D341Med (cell line): ENCODE measurements at places on chromosomes 6 and 20.

DNA sequence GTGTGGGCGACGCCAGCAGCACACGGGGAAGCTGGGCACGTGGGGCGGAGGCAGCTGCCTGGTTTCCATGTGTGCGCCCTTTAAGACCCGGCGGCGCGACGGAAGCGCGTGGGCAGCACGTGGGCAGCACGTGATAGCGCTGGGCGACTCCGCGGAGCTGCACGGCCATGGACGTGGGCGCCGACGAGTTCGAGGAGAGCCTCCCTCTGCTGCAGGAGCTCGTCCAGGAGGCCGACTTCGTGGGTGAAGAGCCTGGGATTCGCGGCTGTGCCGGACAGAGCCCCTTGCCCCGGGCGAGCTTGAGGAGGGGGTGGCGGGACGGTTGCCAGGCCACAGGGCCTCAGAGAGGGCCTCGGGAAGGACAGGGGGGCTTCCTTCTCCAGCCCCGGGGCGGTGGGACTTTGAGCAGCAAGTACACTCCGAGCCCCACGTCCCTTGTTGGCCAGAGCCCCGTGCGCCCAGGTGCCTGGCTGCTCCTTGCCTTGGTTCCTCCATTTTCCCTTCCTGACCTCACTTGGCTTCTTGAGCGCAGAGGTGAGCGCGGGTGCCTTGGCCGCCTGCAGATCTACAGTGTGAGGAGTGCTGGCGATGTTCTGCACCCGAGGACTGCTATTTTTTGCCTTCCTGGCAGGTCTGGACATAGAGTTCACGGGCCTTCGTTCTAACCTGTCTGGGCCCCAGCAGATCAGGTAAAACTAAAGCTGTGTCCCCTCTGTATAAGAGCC lies at the start of gene PNLDC1:
TSS of gene PNLDC1 (plus strand) at position 136 of the 725 bp plus-strand sequence. CDS start at position 168, 32 bp downstream.
- no peak for DNase-seq

GRCh38 chr6:158868122-158868480 lies 48.9 kb upstream of the EZR start:
- DNase-seq, result no peak

GRCh38 chr6:38024908-38025307 lies 205.4 kb downstream of the ZFAND3 start:
- DNase-seq, result no peak

- no peak for DNase-seq
These were observed 81.2 kb upstream of the CCN6 start for GRCh38 chr6:111972745-111973117.

GRCh38 chr20:49978685-49979029 lies 4.1 kb upstream of the SNAI1 start:
- DNase-seq, result no peak

DNA sequence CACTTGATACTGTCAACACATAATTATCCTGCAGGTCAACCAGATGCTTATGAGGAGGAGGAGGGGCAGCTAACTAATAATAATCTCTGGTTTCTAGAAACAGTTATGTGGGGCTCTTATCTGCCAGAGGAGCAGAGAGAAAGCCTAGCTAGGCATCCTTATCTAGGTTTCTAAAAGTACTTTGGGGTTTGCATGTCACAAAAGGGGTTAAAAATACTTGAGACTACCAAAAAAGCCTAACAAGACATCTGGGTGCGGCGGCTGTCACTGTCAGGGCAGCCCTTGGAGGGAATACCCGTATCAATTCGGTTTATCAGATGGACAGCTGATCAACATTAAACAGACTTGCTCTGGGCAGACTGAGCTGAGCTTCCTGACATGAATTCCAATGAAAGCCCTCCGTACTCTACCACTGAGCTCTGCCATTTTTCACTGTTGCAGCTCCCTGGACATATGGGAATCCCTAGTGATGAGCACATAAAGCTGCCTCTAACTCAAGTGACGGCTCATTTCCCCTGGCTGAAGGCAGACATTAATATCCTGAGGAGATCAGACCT lies 166.6 kb downstream of the PDSS2 start:
- no peak for DNase-seq

DNA sequence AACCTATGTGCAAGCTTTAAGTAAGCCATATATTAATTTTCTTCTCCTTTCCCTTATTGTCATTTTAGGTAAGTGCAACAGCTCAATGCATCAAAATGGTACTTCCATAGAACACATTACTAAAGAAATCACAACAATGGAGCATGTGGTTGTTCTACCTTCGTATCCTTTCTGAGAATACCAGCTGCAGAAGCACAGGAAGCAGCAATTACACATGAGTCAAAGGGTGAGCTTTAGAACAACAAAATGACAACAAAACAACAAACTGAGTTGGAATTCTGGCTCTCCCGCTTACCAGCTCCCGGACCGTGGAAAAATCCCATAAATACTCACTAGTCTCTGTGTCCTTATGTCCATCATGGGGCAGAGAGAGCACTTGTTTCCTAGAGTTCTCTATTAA lies 108.9 kb downstream of the BCAS1 start:
- DNase-seq, result no peak

DNA sequence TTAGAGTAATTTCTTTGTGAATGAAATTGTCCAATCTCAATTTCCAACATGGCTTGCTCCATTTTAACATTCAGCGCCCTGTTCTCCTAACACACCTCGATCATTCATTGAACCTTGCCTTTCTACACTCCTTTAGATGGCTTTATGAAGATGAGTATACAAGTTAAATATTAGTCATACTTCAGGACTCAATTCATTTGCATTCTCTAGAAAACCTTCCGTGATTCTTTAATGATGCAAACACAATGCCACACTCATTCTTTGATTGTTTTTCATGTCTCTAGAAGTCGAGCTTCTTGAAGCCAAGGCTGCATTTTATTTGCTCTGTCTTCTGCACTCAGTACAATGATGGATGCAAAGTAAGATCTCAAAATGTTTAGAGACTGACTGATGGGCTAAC lies 641.2 kb downstream of the DOK5 start:
- DNase-seq, result no peak

- no peak for DNase-seq
These were observed 254.4 kb upstream of the KCNQ5 start for GRCh38 chr6:72367439-72367838.

DNA sequence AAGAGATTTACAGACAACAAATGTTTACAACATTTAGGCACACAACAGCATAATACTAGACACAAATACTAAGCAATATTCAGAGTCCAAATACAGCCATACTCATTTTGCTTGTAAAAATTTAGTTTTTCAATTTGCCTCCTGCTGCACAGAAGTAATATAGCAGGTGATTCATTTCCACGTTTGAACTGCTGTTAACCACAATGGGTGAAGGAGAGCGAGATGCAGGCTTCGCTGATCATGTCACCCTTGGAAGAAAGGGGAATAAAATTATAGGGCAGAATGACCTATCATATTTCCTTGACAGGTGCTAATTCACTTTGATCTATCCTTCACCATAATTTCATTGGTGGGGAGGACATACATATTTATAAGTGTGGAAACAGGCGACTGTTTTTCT lies 643.8 kb upstream of the AGPAT4 start:
- DNase-seq, result no peak

GRCh38 chr6:46420921-46421638 lies 70.2 kb downstream of the RCAN2 start:
- no peak for DNase-seq

DNA sequence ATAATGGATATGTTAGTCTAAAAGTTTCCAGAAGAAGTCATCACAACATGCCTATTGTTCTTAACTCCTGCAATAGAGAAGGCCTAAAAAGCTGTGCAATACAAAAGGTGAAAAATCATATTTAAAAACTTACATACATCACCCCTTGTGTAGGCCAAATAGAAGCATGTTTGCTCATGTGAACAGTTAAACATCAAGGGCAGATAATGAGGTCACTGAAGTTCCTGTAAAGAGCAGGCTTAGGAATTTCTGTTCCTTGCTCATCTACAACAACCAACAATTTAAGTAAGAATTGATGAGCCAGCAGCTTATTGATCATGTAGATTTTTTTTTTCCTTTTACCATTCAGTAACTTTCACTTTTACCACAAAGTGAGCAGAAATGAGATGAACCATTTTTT lies 7.5 kb upstream of the NUP153 start:
- no peak for DNase-seq

DNA sequence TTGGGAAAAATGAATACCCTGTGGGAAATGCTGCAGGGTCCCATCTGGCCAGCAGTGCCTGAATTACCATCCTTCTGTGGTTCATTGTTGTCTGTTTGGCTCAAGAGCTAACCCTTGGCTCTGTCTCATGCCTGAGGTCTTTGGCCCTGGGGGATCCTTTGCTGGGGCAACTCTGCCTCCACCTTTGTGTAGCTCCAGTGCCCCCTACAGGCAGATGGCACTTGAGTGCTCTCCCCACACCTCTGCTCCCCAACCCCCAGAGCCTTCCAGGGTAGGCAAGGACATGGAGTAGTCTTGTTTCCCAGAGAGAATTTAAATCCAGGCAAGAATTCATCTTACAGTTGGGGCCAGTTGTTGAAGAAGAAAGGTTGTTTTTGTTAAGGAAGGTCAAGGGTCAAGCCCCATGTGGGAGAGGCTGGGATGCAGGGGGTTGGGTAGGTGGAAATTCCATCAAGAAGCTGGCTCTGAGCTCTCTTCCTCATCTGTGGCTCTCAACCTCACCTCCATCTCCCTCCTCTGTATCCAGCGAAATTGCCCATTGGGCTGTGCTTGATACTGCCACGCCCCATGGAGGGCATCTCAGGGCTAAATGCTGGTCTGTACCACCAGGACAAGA lies 44.2 kb downstream of the ZNF831 start:
- DNase-seq, result peak; percentile 88

DNA sequence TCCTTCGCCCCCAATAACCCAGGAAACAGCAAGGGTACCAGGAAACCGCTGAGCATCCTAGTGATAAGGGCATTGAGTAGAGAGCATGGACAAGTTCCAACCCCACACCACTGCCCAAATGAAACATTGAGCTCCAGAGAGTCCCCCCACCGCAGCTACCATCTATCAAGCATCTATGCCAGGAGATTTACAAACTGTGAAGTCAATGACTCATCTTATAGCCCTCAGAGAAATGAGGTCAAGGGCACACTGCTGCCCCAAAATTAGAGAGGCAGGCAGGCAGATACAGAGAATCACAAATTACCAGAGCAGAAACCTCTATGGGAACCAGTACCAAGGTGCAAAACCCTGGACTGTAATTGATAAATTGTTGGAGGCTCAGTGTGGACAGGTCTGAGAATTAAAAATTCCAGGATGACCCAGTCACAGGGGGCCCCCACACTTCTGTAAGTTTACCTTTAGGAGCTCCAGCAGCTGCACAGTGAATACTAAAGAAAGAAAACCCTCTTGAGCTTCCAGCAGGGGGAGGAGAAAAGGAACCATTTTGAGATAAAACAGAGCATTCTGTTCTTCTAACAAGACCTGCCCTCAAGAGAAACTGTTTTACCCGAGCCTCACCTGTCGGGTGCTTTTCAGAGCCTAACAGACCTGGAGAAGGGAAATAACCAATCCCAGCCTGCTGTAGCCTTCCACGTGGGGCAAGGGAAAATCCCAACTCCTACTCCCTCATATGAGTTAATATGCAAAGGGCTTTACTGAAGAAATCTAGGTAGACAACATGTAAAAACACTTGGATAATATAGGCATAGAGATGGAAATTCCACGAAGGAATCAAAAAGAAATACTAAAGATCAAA lies 118.0 kb upstream of the ARID1B start:
- DNase-seq, result no peak

- no peak for DNase-seq
These were observed 121.4 kb upstream of the RREB1 start for GRCh38 chr6:6986344-6986743.

DNA sequence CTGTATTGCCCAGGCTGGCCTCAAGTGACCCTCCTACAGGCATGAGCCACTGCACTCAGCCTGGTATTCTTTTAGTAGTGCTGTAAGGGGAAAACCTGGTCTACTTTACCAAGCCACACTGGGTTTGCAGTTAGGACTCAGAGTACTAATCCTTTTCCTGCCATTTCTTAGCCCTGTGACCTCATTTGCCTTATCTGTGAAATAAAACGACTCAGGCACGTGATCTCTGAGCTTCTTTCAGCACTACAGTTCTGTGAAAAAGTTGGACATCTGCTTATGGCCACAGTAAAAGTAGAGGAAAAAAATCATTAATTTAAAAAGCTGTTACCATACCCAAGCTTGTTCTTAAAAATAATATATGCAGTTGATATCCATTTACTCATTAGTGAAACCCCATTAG lies 1007.5 kb downstream of the KIF16B start:
- no peak for DNase-seq

GRCh38 chr6:16999491-17000436 lies 102.1 kb upstream of the STMND1 start:
- no peak for DNase-seq
